RPMI8226 (cell line): ENCODE measurements at places on chromosomes 6 and 20.

- DNase-seq: no peak
These were observed 11.1 kb upstream of the SERINC1 start for GRCh38 chr6:122482750-122483080.

DNA sequence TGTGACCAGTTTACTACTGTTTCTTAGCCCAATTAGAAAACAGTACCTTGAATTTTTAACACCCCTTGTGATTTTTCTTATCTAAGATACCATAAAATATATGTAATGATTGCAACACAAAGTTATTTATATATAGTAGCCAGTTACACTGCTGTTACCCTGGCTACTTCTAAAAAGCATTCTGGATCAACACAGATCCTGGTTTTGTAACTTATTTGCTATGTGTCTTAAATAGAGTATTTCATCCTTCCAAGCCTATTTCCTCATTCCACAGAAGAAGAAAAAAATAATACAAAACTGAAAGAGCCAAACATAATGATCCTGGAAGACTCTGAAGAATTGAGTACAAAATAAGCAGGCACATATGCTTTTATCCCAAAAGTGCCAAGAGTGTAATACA lies 19.0 kb upstream of the GSTA4 start:
- DNase-seq: no peak

- DNase-seq: peak; percentile 33
These were observed 51.3 kb upstream of the REV3L start for GRCh38 chr6:111534231-111534751.

DNA sequence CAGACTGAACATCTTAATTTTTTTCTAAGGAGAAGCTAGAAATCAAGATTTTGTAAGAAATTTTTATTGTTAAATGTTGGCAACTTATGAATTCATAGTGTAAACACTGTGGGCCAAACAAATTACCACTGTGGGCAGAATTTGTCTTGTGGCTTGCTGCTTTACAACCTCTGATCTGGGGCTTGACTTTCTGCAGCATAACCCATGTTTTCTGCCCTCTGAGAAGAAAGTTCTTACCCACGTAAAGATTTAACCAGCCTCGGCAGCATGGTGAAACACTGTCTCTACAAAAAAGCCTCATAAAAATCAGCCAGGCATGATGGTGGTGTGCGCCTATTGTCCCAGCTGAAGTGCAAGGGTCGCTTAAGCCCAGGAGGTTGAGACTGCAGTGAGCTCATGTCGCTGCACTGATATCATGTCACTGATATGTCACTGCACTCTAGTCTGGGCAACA lies 12.9 kb downstream of the ITCH start:
- DNase-seq: no peak

DNA sequence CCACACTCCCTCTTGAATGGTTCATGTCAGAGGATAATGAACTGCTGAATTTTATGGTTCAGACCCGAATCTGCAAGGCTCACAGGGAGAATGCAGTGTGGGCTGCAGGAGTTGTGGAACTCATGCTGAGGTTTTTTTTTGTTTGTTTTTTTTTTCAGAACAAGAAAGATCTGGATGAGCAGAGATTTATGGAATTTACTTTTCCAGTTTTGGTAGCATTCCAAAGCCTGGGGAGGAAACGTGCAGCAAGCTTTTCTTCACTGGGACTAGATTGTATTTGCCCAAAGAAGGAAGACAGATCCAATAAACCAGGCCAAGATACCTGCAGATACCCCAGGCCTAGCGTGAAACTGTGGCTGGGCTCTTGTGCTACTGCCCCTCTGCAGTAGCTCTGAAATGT lies 223.9 kb upstream of the TAB2 start:
- no peak for DNase-seq

- no peak for DNase-seq
These were observed 118.6 kb downstream of the PREX1 start for GRCh38 chr20:48709058-48709691.

DNA sequence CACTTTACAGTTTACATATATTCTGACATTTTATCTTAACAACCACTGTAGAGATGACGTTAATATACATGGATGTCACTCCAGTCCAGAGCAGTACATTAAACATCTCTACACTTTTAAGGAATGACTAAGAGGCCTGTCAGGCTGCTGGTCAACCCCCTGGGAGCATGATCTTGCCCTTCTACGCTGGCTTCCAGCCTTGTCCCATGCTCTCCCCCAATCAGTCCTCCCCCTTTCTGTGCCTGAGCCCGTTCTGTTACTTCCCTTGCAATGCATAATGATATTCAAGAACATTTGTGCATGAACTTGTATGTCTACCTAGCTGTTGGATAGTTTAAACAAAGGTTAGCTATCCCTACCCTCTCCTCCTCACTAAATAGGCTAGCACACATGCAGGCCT lies 40.5 kb upstream of the PLCB4 start:
- DNase-seq: no peak

- no peak for DNase-seq
These were observed 122.9 kb upstream of the AFDN start for GRCh38 chr6:167703781-167704180.

GRCh38 chr6:155155787-155156447 lies 107.9 kb upstream of the CLDN20 start:
- DNase-seq: no peak

GRCh38 chr6:110523451-110524021 lies 47.1 kb upstream of the SLC22A16 start:
- no peak for DNase-seq

DNA sequence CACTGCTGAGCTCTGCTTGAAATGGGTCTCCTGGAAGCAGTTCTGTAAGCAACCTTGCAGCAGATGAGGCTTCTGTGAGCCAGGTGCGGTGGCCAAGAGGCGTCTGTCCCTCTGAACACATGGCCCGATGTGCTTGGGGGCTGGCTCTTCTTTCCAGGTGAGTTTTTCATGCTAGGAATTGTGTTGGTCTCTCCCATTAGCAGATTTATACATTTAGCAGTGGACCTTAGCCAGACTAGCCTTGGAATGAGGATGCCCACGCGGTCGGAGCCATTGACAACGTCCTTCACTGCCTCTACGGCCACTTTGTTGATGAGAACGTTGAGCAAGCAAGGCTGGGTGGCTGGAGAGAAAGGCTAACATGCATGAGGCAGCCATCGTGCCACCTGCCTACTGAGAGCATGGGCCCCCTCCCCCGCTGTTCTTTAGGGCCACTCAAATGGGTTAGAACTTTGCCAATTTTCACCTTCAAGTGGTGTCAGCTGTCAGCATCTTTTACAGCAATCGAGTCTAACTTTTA lies 33.5 kb downstream of the ERMARD start:
- no peak for DNase-seq

DNA sequence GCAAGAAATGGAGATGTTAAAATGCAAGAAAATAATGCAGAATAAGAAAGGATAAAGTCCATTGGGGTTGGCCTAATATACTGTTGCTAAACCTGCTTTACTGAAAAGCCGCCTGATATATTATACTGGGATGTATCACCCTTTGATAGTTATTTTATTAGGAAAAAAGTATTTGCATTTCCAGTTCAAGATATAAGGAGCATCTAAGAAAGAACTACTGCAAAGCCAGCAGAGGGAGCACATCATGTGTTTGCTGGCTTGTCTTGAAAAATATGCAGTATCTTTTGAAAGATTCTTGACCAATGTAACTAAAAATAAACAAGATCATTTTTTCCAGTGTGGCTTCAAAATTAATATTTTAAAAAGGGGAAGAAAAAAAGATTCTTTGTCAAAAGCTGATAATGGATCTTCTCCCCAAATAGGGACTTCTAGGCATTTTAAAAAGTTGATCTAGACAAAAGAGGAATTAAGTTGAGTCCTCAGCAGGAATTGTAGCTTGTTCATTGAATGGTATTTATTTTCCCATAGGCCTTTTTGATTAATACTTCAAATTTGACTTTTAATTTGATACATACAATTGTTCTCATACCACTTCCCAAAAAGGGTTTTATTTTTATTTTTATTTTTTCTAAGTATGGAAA lies 214.9 kb downstream of the ZFAND3 start:
- DNase-seq: peak; percentile 6

DNA sequence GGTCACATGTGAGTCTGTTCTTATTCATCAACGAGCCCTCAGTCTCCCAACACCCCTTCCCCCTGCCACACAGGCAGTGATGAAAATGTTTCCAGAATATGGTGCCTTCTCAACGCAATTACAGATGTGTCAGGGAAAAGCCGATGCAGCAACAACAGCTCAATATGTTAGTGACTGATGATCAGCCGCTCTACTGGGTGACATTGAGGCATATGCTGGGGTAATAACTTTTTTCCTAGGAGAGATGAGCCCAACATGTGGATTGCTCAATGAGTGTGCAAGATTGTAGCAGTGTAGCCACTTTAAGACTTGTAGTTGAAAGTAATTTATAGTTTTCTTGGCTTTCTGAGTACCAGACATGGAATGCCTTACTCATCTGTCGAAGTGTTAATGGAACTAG lies 49.4 kb downstream of the DTD1 start:
- no peak for DNase-seq

GRCh38 chr6:71473926-71474325 lies 185.3 kb downstream of the OGFRL1 start:
- no peak for DNase-seq

- no peak for DNase-seq
These were observed at the start of gene HMGCLL1 for GRCh38 chr6:55578537-55579363. HMGCLL1 (minus strand) TSS chr6:55579192; CDS start chr6:55579055, 137 bp downstream.

DNA sequence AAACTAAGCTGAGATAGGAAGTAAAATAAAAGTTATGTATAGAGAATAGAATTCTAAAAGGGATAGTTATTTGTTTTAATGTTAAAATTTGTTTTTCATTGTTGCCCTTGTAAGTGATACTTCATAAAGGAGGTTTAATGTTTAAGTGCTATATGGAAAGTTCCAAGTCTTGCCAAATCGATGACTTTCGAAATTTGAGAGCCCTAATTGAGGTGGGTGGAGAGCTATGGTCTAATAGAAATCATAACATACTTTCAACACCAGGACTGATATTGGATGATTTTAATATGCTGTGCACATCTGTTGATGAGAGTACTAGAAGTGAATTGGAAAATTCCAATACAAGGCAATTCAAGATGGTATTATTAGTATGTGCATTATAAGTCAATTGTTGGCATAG lies 64.6 kb downstream of the RNF144B start:
- DNase-seq: no peak

- DNase-seq: no peak
These were observed 164.4 kb downstream of the CDH26 start for GRCh38 chr20:60122671-60123070.

- DNase-seq: no peak
These were observed 1371.5 kb downstream of the EPHA7 start for GRCh38 chr6:92047860-92048259.

- DNase-seq: no peak
These were observed 54.4 kb upstream of the CEP85L start for GRCh38 chr6:118705544-118706491.

DNA sequence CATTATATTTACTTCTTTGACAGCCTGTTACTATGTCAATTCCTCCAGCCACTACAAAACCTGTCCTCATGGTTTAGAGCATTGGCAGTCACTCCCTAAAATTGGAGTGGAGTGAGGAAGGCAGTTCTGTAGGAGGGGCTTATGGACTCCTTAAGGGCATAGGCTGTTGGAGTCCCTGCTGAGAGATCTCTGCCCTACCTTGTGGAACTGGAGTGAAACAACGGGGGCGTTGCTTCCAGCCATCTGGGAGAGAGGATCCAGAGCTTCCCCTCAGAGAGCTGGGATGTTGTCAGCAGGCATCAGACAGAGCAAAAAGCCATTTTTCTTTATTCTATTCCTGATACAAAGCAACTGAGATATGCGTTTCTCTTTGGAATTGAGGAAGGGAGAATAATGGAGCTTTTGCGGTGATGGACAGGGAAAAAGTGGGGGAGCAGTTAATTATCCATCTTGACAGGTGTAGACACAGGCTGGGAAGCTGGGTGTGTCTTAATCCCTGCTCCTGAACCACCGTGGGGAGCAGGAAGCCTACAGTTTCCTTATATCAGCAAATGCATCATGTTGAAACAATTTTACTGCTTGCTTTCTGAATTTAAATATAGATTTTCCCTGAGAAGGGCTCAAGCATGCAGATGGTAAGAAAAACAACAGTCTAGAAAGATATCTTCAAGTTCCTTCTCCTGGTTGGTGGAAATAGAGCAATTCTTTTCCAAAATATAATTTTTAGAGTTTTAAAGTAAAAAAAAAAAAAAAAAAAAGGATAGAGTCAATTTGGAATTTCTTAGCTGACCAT lies 402.5 kb downstream of the PLCB1 start:
- DNase-seq: no peak

DNA sequence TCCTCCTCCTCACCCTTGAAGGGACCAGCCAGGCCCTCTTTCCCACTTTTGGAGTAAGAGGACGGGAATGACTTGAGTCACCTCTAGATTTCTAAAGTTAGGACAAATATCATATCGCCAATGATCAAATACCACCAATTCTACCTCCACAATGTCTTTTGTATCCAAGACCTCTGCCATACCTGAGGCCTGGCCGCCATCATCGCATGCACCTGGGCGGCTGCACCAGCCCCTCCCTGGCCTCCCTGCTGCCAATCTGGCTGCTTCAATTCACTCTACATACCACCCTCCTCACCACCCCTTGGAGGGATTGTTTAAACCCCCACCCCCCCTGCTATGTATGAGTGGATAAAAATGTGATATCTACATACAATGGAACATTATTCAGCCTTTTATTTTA lies 75.0 kb upstream of the RALY start:
- no peak for DNase-seq

DNA sequence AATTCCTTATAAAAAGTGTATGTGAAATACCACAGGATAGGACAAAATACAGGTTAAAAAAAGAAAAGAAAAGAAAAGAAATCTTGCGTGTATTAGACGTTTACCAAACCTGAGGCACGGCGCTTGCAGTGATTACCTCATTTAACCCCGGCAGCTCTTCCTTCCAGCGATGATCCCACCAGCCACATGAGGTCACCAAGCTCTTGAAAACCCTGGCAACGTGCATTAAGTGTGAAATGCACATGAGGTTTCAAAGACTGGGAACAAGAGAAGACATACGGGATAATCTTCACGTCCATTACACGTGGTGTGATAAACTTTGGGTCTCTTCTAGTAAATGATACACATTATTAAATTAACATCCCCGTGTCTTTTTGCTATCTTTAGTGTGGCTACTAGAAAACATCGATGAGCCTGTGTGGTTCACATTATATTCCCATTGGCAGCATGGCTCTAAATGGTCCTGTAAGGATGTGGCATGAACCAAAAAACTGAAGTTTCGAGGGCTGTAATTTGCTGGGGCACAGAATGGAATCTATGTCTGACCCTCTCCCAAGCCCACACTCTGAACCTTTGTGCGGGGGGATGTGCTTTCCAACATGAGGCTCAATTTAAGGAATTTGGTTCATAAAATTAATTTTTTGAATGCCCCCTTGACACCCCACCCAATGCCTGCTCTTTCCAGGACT lies 59.2 kb upstream of the THBS2 start:
- DNase-seq: no peak

GRCh38 chr6:43268355-43268700 lies 25.0 kb downstream of the TTBK1 start:
- DNase-seq: no peak

DNA sequence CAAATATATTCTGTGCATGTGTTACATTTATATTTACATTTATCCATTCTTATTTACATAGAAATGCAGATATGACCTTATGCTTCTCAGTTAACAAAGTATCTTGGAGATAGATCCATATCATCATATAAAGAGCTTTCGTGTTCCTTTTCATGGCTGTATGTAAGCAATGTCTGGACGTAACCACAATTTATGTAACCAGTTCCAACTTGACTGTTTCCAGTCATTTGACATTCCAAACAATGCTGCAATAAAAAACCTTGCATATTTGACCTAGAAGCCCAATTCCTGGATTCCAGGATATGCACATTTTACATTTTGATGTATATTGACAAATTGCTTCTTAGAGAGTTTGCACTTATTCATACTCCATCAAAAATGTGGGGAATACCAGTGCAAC lies 113.7 kb upstream of the F13A1 start:
- no peak for DNase-seq

- DNase-seq: no peak
These were observed 36.7 kb upstream of the STX16 start for GRCh38 chr20:58614366-58614765.
